ENCODE measurements at places on chromosomes 4 and X.
A peak's percentile ranks its signal among the peaks of the same experiment; 100 is the strongest.

- no peak for DNase-seq
Observed at GRCh38 chr4:148649652-148650331, 207.6 kb upstream of the NR3C2 start.

- no peak for DNase-seq
Observed at GRCh38 chr4:137823007-137823406, 290.7 kb upstream of the PCDH18 start.

GRCh38 chr4:151117371-151117962 is 18.0 kb downstream of the RPS3A start:
- peak; percentile 62 for DNase-seq

- no peak for DNase-seq
Observed at GRCh38 chr4:145042601-145043285, 55.3 kb downstream of the ANAPC10 start.

DNA sequence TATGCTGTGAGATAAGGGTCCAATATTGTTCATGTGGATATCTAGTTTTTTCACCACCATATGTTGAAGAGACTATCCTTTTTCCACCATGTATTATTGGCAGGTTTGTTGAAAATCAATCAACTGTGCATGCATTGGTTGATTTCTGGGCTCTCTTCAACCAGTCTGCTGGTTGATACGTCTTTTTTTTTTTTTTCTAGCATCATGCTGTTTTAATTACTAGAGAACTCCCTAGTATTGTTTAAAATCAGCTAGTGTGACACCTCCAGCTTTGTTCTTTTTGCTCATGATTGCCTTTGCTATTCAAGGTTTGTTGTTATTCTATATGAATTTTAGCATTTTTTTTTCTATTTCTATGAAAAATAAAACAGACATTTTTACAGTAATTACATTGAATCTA is 123.9 kb downstream of the SLC7A11 start:
- DNase-seq, result no peak

DNA sequence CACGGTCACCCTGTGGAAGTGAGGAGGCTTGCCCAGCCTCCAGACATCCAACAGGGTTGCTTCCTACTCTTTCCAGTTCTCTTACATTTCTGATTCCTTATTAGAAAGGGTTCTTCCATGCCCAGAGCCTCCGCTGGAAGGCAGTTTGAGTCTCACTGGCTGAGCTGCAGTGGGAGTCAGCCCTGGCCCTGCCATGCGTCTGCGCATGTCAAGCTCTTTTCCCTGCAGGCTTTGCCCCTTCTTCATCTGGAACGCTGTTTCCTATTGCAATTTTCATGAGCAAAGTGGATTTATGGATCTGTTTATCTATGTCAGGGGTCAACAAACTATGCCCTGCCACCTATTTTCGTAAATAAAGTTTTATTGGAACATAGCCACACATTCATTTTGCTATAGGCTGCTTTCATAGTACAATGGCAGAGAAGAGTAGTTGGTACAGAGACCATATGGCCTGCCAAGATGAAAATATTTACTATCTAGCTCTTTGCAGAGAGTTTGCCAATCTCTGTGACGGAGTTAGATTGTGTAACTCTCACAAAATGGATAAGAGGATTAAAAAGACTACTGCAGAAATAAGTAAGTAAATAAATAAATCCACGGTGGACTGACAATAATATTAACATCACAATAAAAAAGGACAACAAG is 3.9 kb upstream of the CHRNA9 start:
- no peak for DNase-seq

DNA sequence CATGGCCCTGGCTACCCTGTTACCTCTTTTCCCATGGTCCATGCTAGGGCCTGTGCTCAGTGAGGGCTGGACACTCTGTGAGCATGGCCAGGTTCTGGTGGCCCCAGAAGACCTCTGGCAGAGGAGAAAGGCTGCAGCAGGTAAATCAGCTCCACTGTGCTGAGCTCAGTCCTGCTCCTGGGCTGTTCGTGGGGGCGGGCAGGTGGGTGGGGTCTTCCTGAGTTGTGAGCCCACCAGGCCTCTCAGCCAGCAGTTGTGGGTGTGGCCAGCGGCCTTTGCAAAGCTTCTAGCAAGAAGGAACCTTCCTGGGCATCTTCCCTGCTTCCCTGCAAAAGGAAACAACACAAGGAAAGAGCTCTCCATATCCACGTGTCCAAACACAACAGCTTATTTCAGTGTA is 85.3 kb upstream of the STX18 start:
- DNase-seq, result no peak

- DNase-seq, result no peak
Observed at GRCh38 chrX:47863187-47863586, 26.5 kb downstream of the ZNF81 start.

GRCh38 chr4:152579916-152580315 is 44.0 kb upstream of the FBXW7 start:
- DNase-seq, result no peak

DNA sequence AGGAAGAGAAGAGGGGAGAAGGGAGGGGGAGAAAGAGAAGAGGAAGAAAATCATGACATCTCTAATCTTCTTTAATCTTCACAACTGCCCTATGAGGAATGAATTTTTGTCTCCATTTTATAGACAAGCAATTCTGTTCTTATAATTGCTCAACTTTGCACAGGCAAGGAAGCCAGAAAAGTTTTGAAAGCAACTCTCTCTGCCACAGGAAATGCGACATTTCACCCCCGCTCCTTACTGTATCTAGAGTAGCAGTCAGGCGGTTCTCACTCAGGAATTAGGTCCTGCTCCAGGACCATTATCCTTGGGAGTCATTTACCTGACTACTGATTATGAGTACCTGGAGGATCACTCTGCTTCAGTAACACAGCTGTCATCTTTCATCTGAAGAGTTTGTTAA is 69.2 kb upstream of the FAM9A start:
- no peak for DNase-seq

GRCh38 chrX:64395568-64395929 is 297 bp upstream of the MTMR8 start:
- no peak for DNase-seq

DNA sequence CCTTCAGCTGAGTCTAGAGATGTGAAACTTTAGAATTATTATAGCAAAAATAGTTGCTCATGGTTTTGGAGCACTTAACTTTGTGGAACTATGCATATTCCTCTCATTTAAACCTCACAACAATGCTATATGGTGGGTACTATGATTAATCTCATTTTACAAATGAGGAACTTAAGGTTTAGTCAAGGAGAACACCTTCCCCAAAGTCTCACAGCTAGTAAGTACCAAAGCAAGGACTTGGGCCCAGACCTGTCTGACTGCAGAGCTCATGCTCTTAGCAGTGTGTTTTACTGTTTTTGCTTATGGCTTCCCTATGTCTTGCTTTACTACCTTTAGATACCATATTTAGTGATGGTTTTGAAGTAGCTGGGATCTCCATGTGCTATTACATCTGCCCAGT is 5.1 kb downstream of the UBE2A start:
- no peak for DNase-seq

- DNase-seq, result no peak
Observed at GRCh38 chr4:112140536-112140935, 4.7 kb upstream of the FAM241A start.

GRCh38 chr4:188412499-188412898 is 273.3 kb downstream of the TRIML1 start:
- DNase-seq, result no peak

GRCh38 chrX:22296871-22297270 is 24.2 kb downstream of the CBLL2 start:
- no peak for DNase-seq
